SHP77 treated with DMSO at 0.1 percent for 48 hours (cell line): ENCODE measurements at places on chromosomes 4 and X.
A peak's percentile ranks its signal among the peaks of the same experiment; 100 is the strongest.

DNA sequence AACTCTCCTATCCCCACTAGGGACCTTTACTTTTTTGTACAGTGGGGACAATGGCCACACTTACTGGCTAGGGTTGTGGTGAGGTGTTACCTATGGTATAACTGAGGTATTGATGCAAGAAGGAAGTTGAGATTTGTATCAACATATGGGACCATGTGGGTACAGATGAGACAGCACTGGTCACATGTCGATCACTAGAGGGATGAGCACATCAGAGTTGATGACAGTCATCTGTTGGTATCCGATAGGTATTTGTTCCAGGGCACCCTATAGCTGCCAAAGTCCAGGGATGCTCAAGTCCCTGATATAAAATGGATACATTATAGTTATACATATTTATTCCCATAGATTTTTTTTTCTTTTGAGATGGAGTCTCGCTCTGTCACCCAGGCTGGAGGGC lies 12.6 kb upstream of the SLC10A3 start:
- no peak for DNase-seq

DNA sequence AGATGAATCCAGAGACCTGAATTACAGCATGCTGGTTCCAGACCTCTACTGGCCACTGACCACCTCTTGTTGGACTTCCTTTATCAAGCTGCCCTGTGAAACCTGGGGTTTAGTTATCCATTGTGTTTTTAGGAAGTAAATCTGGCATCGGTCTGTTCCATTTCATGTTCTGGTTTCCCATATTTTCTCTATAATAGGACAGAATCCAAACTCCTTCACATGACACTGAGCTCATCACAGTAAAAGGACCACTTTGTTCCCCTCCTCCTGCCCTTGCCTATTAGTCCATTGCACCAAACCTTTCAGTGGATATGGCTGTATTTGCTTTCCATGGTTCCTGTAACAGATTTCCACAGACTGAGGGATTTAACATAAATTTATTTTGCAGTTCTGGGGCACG lies 4.0 kb downstream of the MFAP3L start:
- no peak for DNase-seq

GRCh38 chrX:134933911-134934310 lies 56.9 kb upstream of the SMIM10 start:
- DNase-seq, result no peak

DNA sequence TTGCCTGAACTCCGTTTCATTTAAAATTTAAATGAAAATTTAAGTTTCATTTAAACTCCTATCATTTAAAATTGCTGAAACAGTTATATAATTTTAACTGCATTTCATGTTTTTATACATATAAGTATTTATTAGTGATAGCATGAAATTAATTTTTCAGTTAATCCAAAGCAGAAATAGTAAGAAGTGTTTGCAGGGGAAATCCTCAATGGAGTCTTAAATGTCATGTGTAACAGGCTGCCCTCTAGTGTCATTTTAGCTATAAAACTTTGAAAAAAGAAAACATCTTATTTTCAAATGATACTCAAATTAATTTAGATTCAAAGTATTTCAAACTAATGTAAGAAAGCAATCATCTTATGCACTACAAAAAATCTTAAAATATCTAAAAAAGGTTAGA lies 27.2 kb downstream of the TAPT1 start:
- no peak for DNase-seq

GRCh38 chr4:24315056-24315455 lies 269.3 kb downstream of the DHX15 start:
- DNase-seq, result no peak

DNA sequence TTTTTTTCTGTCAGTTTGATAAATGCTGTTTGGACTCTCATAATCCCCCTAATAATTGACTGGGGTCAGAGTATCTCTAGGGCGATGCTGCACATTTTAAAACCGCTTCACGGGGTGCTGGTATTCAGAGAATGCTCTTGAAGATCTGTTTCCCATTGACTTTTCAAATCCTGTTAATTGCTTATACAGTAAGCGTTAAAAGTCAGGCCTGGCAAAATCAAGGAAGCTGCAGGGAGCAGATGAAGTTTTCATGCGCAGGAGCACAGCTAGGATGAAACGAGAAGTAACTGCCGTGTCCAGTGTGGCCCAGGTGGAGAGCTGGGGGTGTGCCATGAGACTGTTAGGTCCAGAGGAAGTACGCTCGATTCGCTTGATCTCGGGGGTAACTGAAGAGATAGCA lies 312.9 kb downstream of the TRIML1 start:
- no peak for DNase-seq

DNA sequence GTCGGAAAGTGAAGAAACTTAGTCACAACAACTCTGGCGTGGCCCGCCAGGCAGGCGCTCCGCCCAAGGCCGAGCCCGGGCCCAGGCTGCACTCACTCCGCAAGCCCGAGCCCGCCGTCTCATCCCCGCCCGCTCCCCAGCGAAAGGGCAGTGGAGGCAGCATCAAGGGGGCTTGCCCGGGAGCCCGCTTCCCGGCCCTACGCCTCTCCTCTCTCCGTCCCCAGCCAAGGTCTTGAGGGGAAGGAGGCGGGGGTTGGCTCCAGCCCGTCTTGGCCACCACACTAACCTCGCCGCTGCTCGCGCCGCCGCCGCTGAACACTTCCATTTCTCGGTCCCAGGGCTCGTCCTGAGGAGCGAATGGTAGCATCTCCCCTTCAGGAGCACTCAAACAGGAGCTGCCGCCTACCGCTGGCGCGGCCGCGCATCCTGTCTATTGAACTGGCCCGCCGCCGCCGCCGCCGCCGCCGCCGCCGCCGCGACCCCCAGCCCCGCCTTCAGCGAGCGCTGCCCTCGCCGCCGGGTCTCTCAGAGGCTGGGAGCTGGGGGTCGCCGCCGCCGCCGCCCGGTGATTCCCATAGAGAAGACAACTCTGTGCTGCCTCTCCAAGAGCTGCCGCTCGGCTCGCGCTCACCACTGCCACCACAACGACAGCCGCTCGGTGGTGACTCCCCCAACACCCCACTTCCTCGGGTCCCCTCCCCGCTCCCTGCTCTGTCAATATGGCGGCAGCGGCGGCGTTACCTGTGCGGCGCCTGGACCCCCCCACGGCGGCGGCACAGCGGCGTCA lies at the start of gene RPS6KA6:
TSS of gene RPS6KA6 (minus strand) at position 667 of the 787 bp plus-strand sequence. CDS start at position 367, 300 bp downstream.
- no peak for DNase-seq

DNA sequence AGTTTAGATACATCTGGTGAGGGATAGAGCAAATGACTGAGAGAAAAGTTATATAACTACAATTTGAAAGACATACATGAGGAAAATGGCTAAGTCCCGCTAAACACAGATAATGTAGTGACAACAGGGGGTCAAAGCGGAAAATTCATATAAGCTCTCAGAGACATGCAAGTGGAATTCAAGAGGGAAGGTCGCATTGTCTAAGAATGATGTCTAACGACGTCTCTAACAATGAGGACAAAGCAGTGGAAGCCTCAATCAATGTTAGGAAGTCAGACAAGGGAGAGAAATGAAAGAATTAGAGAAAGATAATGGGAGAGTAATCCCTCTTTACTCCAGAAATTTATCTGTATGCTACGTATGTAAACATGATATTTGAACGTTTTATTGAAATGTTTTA lies 113.4 kb downstream of the ANTXR2 start:
- no peak for DNase-seq

DNA sequence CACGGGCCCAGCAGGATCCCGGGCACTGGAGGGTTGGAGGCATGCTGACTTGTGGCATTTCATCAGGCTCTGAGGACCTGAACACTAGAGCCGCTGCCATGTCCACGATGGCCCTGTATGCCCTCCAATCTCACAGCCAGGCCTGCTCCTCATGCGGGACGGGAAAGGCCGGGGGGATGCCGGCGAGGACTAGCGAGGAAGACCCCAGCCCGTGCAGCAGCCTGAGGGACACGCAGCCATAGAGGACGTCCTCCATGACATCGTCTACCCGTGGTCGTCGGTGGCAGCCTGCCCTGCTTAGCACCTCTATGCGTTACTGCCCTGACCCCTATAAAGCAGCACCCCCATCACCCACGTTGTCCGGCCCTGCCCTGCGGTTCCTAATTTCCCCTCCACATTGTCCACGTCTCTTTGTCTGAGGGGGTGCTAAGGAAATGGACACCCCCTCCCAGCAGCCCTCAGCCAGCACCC lies 32.6 kb downstream of the HMX1 start:
- no peak for DNase-seq

DNA sequence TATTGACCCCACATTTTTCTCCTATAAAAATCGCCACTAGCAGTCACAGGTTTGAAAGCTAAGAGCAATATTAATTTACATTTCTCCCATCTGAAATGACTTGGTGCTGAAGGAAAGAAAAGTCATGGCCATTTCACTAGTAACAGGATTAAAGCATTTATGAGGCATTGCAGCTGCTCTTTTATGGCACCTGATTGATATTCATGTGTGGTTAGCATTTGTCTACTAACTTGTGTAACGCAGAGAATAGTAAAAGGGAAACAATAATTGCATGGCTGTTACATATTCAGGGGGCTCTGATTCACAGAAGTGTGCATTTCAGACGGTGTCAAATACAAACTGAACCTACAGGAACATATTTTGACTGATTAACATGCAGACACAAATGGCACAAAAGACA lies 5.2 kb downstream of the PCDH19 start:
- DNase-seq, result no peak

- DNase-seq, result peak; percentile 4
These were observed 329.9 kb downstream of the SMARCA1 start for GRCh38 chrX:129193357-129193756.

DNA sequence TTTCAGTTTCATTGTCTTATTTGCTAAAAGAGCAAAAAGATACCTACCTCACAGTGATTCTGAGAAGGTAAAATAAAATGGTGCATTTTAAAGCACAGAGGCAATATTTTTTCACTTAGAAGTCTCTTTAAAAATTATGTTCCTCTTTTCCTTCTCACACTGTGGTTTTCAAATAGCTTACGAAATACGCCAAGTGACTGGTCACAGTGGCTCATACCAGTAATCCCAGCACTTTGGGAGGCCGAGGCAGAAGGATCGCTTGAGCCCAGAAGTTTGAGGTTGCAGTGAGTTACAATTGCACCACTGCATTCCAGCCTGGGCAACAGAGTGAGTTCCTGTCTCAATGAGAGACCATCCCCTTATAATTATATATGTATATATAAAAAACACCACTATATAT lies 372.6 kb downstream of the FBXO8 start:
- no peak for DNase-seq

DNA sequence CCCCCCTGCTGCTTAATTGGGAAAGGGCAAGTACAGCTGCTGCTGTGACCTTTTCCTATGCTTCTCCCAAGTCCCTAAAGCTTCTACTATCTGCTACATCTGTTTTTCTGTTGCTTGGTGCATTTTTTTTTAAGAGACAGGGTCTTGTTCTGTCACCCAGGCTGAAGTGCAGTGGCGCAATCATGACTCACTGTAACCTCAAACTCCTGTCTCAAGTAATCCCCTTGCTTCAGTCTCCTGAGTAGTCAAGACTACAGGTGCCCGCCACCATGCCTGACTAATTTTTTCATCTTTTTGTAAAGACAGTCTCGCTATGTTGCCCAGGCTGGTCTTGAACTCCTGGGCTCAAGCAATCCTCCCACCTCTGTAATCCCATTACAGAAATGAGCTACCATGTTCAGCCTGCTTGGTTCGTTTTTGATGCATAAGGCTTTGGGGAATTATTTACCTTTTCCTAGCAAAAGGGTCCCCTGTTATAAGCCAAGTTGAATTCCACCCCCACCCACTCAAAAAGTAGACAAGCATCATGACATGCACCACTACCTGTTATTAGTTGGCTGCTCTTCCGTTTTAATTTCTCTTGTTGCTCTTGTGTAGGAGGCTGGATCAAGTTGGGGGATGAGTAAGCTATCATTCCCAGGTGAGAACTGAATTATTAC lies 39.6 kb downstream of the DGKK start:
- no peak for DNase-seq

GRCh38 chr4:186033027-186033426 lies 35.9 kb upstream of the TLR3 start:
- no peak for DNase-seq

- DNase-seq, result no peak
These were observed 60.5 kb downstream of the FGFBP1 start for GRCh38 chr4:15878011-15878410.

DNA sequence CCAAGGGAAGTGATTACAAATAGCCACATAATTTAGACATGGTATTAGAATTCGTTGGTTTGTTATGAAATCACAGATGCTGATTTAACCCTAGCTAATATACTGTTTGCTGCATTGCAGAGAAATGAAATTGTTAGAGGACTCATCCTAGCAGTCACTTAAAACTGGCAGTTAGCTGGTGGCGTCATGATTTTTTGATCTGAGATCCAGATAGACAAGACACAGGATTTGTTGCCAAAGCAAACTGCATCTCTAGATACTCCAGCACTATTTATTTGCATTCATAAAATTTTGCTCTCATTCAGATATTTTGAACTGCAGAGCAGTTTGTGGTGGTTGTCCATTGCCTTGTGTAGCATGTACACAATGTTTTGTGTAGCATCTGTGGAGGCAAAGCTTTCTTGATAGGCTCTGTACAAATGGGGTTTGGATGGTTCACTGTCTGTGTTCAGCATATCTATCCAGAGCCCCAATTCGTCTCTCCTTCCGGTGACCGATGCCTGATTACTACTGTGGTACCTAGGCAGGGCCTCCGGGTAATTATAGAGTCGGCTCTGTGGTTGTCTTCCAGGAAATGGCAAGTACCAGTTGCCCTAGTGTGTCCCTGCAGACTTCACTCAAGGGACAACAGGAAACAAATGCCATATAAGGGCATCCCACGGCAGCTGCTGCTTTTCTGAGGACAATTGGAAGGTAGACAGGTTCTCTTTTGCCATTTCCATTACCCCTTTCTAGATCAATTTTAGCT lies 30.1 kb upstream of the SPARCL1 start:
- peak; percentile 94 for DNase-seq

- no peak for DNase-seq
These were observed 14.8 kb downstream of the CXCL3 start for GRCh38 chr4:74023709-74024108.

- no peak for DNase-seq
These were observed 125.4 kb upstream of the CHRDL1 start for GRCh38 chrX:110920991-110921390.

GRCh38 chrX:69320116-69320515 lies 154.9 kb upstream of the PJA1 start:
- DNase-seq, result no peak

DNA sequence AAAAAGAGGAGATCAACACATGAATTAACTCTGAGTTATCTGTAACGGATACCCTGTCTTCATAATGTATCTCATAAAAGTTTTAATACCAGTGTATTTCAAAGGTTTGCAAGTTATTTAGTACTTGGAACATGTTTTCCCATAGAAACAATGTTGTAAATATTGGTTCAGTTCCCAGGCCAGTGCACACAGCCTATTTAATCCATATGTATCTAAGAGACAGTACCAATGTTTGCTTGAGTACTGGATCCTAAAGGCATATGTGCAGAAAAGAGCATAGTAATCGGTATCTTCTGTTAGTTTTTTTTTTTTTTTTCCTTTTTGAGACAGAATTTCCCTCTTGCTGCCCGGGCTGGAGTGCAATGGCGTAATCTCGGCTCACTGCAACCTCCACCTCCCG lies 46.1 kb downstream of the SLIT2 start:
- DNase-seq, result no peak
